ENCODE measurements at places on chromosomes 11 and 22.

- DNase-seq: no peak
These were observed 247.0 kb upstream of the SORL1-AS1 start for GRCh38 chr11:121699801-121700200.

- DNase-seq: no peak
These were observed 115.6 kb upstream of the B3GAT1 start for GRCh38 chr11:134527382-134528243.

DNA sequence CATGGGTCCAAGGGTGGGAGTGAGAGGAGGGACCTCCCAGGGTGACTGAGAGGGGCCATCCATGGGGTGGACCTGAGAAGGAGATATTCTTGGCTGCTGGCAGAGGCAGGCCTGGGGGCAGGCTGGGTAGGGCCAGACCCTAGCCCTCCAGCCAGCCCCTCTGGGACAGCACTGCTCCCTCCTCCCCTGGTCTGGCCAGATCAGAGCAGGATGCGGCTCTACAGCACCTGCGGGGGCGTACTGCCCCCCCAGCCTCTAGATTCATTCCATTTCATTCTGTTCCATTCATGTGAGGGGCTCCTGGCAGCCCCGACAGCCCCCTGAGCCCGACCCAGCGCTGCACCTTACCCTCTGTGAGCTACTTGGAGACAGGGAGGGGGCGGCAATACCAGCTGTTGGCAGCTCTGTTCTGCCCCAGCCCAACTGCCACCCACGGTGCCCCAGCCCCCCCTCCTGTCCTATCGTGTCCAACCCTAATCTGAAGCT, 34.3 kb upstream of the MYRF start:
- DNase-seq: no peak

DNA sequence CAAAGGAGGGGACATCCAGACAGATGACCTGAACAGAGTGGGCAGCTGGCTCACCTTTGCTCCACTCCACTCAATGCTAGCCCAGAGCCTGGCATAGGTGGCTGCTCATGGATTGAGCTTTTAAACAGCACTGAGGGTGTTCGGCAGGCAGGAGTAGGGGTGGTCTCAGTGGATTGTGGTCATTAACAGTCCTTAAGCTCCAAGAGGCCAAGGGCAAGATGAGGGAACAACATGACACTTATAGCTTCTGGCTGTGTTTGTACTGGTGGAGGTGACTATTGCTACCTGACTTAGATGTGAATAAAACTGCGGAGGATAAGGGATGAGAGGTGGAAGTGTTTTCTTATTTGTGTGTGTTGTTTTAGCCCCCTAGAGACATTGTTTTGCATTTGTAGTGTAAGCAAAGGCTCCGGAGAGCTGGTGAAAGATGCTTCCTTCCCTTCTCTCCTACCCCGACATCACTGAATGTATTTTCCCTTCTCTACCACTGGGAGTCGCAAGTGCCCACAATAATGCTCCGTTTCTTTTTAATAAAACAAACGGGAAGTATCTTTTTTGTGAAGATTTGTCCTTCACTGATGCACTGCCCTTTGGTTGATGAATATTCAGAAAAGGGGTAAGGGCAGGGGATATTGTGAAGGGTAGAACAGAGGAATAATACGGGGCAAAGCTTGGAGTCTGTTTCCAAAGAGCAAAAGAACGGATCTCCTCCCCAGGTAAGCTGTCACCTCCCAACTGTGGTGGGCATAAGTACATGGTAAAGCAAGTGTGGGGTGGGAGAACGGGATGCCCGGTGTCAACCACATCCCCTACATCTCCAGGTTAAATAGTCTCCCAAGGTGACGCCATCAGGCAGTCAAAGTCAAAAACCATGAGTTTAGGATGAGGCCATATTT, 27.5 kb upstream of the MTNR1B start:
- peak; percentile 13 for DNase-seq

DNA sequence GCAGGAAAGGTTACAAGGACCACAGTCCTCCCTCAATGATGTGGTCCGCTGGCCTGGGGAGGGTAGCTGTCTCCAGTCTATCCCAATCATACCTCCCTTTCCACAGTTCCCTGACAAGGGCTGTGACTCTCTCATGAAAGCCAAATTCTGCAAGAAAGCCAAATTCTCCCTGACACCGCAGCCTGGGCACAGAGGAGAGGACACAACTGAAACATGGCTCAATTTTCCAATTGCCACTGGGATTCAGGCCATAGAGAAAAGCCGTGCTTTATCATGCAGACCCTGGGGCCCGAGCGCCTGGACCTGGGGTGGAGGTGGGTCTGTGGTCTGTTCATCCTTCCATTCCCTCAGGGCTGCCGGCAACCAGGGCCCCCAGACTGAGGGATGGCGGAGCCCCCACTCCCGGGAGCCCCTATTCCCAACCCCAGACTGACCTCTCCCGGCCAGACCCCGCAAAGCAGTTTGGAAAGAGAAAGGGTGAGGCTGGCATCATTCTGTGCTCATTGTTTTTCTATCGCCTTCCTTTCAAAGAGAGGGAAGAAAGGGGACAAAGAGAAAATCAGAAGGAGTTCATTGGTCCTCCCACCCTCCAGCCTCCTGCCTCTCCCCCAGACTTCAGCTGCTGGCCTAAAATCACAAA, 239.5 kb downstream of the BUD13 start:
- DNase-seq: no peak

GRCh38 chr11:119121811-119122124, 388 bp downstream of the HINFP start:
- no peak for DNase-seq

GRCh38 chr22:17130199-17130598, 9.0 kb upstream of the TMEM121B start:
- no peak for DNase-seq

GRCh38 chr11:8749202-8749601, 66.6 kb downstream of the RPL27A start:
- DNase-seq: no peak

DNA sequence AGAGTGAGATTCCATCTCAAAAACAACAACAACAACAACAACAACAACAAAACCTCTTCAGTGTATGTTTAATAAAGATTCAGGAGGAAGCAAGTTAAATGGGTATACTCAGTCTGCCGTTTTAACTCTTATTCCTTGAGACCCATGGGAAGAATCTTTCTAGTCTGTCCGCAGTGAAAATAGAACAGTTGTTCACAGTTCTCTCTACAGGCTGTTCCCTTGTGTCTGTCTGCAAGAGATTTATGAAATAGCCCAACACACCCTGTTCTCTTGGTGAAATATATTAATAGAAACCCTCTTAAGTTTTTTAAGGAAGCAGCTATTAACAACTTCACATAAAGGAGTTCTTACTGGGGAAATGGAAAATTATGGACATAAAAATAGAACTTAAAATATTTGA, 682.2 kb upstream of the RAG2 start:
- no peak for DNase-seq

DNA sequence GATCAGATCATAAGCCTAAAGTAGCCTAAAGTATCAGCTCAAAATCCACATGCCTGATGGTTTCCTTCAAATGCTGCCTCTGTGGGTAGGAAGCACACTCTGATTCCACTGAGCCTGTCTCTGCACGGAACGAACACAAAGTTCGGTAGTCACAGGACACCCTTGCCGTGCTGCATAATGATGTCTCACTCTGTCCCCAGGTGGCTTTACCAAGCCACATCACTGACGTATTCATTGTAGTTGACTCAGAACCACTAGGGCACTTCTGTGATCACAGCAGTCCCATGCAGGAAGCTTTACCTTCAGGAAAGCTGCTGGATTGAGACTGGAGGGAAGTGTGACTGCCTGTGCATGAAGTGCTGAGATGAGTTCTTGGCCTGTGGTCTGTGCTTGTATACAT, 147.7 kb downstream of the ATXN10 start:
- no peak for DNase-seq

- no peak for DNase-seq
These were observed 23.6 kb upstream of the HSPA8 start for GRCh38 chr11:123085497-123085896.

DNA sequence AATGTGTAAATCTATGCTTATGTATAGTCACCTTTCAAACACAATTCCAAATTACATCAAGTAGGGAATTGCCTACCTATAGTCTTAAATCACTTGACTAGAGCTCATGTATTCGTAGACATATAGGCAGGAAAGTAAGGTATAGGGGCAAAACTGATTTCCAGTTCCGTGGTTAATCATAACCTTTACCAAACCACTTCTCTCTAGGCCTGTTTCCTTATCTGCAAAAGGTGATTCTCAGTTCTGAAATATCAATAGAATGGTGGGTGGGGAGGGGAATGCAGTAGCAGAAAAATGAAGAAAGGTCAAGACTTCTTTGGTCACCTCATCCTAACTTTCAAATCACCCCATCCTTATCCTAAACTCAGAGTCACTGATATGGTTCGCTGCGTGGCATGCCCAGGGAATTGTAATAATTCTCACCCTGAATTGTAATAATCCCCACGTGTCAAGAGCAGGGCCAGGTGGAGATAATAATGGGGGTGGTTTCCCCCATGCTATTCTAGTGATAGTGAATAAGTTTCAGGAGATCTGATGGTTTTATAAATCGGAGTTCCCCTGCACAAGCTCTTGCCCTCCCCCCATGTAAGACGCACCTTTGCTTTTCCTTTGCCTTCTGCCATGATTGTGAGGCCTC, 1.9 kb upstream of the ANO5 start:
- no peak for DNase-seq

- no peak for DNase-seq
These were observed 20.7 kb upstream of the SUSD2 start for GRCh38 chr22:24160546-24160945.

DNA sequence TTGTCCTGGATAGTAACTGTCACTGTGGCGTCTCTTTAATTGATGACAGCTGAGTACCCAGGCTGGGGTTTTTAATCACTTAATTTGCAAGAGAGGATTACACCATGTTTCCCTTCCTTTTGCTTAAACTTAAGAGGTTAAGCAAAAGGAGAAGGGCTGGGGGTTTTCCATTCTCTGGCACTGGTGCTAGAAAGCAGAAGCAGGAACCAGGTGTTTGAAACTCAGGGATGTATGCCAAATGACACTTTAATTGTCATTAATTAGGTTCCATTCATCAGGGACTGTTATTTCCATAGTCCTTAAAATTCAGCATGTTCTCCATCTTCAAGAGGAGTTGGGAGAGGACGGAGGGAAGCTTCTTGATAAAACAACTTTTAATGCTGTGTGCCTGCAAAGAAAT, 746.2 kb downstream of the NELL1 start:
- no peak for DNase-seq

- DNase-seq: no peak
These were observed 12.9 kb upstream of the WT1 start for GRCh38 chr11:32448232-32448631.

DNA sequence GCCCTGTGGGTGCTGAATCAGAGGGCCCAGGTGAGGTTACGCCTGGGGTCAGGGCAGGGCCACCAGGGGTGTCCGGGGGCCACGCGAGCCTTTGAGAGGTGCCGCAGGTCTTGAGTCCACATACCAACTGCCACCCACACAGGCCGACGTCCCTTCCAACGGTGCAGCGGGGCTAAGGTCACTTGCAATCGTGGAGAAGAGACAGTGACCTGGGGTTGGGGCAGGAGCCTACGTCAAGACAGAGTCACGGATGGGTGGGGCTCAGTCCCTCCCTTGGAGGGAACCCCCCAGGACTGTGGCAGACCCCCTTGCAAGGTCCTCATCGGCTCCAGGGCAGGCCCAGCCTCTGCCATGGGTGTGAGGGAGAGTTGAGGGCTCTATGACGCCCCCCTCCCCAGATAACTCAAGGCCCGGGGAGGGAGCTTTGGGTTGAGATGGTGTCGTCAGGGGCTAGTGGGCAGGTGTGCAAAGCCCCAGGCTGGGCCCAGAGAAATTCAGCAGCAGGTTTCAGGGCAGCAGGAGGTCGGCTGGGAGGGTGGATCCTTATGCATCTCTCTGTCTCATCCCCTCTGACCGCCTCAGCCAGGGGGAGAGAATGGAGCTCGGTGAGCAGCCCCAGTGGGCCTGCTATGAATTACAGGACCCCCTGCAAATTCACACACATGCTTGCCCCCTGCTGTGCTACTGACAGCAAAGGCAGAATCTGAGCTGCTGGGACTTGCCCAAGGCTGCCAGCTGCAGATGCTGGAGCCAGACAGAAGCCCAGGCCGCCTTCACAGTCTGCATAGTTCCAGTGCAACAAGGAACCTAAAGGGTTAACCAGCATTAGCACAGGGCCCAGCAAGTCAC, 60.0 kb downstream of the MYEOV start:
- no peak for DNase-seq

GRCh38 chr11:121596195-121597155, 143.7 kb upstream of the SORL1-AS1 start:
- no peak for DNase-seq

DNA sequence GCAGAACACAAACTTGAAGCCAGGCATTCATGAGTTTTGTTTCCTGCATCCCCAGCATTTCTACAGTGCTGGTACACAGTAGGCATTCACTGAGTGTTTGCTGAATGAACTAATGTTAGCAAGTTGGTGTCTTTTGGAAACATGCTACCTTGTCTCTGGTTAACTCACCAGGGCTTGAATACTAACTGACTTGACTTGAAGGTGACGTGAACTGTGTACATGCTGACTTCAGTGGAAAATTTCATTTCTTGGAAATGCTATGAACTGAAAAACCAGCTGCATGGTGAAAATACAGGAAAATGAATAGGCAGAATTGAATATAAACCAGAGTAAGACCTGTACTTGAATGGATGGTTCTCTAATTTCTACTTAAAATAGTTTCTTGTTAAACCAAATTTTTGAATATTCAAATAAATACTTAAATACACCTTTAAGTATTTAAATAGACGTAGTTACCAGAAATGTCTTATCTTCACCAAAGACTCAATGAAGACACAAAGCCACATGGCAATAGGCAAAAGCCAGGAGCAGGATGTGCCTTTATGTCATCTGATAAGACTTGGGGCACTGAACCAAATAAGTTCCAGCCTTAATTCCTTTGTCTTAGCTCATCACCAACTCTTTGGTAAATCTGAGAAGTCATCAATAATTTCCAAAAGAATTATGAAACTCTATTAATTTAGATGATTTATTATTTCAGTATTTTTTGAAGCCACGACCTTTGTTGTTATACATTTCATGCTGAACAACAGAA, 39.7 kb upstream of the POU2AF2 start:
- no peak for DNase-seq

DNA sequence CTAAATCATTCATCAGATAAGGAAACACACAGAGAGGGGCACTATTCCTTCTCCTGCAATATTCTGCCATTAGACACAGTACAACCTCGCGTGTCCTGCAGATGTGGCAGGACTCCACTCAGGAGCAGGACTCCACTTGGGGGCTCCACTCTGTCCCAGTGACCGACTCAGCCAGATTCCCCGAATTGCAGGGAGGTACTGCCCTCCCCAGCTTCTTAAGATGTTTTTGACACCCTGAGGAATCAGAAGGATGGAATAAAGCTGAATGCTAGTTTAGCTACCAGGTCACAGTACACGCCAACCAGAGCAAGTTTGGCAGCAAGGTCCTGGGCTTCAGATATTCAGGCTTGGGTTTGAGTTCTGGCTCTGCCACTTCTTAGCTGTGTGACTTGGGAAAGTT, 99.3 kb upstream of the USP47 start:
- no peak for DNase-seq

GRCh38 chr11:121241343-121242211, 51.0 kb upstream of the SC5D start:
- no peak for DNase-seq

DNA sequence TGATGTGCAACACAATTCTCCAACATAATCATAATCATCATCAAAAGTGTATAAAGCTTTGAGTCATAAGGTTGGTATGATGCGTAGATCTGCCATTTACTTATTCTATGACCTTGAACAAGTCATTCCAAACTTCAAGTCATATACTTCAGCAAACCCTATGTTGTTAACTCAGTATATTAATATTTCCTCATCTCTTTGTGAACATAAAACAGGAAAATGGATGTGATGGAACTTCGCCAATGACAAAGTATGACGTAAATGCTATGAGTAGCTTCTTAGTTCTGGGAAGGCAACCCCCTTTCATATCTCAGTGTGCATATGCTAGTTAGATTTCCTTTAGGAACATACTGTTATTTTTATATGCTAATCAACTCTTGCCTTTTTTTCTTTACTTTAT, 102.7 kb upstream of the ANO3 start:
- DNase-seq: no peak
